Kidney epithelial cell (primary cell): ENCODE measurements at places on chromosomes 12 and 14. TPM values are rescaled to one million over a fixed set of nuclear protein-coding genes. Genes with fewer than 3 reads are reported as not detected.

The CABP1 gene
- not detected in 2 replicates for total RNA-seq

The SIX6 gene
- not detected in 2 replicates for total RNA-seq

The GEMIN2 gene
- 19.7 and 20.3 TPM in 2 replicates for total RNA-seq

The NDUFB1 gene
- total RNA-seq = 234 and 305 TPM in 2 replicates

The SERPINA10 gene
- not detected in 2 replicates for total RNA-seq

The NXPH4 gene
- 3.1 and 5.9 TPM in 2 replicates for total RNA-seq

The EEA1 gene
- total RNA-seq = 9.2 TPM in 2 replicates

The SETD3 gene
- total RNA-seq = 47.2 and 54.7 TPM in 2 replicates

The RTL1 gene
- total RNA-seq = 1.1 and 1.2 TPM in 2 replicates

The FGF23 gene
- total RNA-seq = not detected in 2 replicates

The SALL2 gene
- 14.2 and 17.1 TPM in 2 replicates for total RNA-seq

The NFATC4 gene
- 8.0 and 14.0 TPM in 2 replicates for total RNA-seq

The CLEC9A gene
- total RNA-seq = not detected in 2 replicates

DNA sequence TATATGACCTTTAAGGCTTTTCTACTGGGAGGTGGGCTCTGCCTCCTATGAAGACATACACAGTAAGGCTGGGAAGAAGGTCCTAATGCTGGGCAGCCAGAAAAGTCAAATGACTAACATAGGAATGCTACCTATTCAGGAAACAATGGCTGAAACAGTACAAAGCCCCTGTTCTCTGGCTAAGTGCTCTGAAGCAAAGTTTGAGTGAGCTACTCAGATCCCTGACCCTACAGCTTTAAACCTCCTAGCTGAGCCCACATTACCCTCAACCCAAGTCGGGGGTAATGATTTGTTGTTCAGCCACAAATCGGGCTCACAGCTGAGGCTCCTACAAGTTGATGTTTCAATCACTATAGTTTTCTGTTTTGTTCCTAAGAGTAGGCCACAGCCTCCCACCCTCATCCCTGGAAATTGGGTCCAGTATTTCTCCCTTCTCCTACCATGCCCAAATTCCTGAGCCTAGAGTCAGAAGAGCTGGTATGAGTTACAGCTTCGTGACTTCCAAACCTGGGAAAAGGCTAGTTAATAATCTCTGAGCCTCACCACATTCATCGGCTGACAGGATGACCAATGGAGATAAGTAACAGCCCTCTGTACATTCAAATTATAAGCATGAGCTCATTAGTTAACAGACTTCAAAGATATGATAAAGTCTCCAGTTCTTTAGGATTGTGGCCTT, 46.5 kb downstream of the BTBD7 start:
- peak; percentile 92 for DNase-seq

- DNase-seq = no peak
Measured at GRCh38 chr12:116713527-116713926, 24.3 kb downstream of the SPRING1 start.

GRCh38 chr12:2374092-2374906, 321.5 kb downstream of the CACNA1C start:
- DNase-seq = no peak

DNA sequence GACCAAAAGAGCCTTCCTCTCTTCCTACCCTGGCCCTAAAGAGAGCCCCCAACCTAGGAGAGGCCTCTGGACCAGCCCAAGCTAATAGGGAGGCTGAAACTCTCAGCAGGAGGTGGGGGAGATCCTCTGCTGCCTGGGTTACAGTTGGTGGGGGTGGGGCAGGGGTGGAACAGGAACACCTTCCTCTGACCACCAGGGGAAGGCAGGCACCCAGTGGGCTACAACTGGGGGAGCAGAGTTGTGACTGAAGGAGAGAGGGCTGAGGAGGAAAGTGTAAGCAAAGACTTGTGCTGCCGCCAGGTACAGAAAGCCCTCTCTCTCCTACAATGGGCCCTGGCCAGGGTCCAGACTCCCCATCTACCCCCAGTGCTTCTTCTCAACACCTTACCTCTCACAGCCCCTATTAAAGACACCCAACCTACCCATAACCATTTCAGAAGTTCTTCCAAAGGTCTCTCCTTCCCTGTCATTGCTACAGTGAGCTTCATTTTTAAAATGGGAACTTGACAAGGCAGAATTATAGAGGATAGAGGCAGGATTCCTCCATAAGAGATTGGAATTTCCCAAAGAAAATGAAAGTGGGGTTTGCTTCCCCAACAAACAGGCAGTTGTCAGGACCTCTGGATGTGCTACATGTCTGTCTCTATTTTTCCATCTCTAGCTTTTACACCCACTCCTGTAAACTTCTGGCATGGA, 1.4 kb downstream of the MYO1A start:
- no peak for DNase-seq

DNA sequence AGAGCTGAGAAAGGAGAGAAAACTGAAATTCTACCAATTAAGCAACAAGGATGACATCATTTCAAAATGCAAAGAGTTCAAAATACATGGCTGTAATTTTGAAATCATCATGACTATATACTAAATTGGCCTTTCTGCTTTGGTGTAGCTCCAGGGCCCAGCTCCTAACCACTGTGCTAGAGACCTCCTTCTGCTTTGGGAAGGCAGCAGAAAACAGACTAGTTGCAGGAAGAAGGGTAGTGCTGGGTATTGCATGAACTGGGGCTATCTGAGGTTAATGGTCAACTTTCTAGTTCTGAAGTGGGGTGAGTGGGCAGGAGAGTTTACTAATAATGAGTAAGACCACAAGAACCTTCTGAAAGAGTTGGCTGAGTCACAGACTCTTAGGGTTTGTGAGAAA, 66.2 kb downstream of the PTGER2 start:
- DNase-seq = peak; percentile 81

GRCh38 chr14:54681811-54682261, 114.9 kb downstream of the SAMD4A start:
- DNase-seq = no peak

DNA sequence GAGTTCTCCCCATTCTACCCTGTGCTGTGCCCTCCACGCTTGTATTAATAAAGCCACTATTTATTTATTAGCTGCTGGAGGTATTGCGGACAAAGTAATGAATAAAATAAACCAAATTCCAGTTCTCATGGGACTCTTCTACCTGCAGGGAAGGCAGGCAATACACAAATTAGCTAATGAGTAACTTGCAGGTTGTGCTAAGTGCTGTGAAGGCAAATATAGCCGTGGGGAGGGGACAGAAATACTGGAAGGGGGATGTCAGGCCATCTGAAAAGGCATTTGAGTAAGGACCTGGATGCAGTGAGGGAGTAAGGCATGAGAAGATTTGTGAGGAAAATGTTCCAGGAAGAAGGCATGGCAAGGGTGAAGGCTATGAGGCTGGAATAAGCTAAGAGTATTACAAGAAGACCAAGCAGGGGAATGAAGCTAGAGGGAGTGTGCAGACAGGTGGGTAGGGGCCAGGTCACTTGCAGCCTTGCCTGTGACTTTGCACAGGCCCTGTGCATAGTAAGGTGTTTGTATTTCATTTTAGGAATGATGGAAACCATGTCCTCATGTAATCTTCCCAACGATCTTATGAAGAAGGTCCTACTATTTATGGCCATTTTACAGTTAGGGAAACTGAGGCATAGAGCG, 167.5 kb downstream of the PTPN11 start:
- DNase-seq = no peak

- no peak for DNase-seq
Measured at GRCh38 chr12:32126720-32127119, 20.1 kb downstream of the BICD1 start.

DNA sequence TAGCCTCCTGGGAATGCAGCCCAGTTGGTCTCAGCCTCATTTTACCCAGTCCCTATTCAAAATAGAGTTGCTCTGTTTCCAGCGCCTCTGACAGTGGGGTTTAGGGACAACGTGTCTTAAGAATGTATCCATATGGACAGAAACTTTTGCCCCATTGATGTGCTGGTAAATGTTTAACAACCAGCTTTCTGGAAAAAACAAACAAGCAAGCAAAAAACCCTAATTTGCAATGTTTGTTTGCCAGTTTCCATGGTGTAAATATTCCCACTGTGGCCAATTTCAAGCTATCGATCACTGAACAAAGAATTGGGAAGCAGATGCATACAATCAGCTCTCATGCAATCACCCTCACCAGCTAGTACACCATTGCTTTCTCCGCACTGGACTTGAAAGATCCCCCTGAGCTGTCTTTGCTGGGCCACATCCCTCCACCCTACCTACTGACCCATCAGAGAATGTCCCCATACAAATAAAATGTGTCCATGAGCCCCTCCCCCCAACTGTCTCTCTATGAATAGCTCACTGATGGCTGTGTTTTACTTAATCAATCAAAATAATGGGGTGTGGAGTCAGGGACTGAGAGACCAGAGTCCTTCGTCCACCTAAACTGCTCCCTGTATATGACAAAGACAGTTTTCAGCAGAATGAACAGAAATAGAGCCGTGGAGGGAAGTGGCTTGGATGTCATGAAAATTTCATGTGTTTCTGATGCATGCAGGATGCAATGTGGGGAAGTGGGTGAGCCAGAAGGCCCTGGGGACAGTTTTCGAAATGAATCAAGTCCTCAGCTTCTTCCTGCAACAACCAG, 40.8 kb downstream of the CCDC60 start:
- DNase-seq = no peak

- DNase-seq = no peak
Measured at GRCh38 chr14:76941946-76942805, 86.3 kb downstream of the IRF2BPL start.

GRCh38 chr14:101882141-101882935, 82.0 kb upstream of the DYNC1H1 start:
- DNase-seq = no peak

GRCh38 chr12:109448707-109449390, 28.3 kb downstream of the KCTD10 start:
- DNase-seq = no peak
